Activated T-helper 17 cell treated with anti-CD3 and anti-CD28 coated beads, Interleukin-2, amount 50 U/mL, for 72 hours (primary cell): ENCODE measurements at places on chromosomes 4 and X. TPM values are rescaled to one million over a fixed set of nuclear protein-coding genes. Genes with fewer than 3 reads are reported as not detected.

DNA sequence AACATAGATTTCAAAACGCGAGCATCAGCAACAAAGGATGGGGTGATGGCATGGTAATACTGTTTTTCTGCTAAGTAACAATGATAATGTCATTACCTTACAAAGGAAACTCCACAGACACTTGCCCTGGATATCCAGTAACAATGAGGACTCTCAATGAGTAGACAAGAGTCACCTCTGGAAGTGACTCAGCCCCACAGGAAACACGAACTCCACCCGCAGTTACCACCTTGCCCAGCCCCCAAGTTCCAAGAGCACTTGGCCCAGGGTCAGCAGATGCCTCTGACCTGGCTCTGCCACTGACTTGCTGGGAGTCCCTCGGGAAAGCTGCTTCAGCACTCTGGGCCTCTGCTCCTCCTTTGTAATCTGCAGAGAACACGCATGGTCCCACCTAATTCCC is 110.3 kb upstream of the MAP3K15 start:
- ATAC-seq, result peak; percentile 78

DNA sequence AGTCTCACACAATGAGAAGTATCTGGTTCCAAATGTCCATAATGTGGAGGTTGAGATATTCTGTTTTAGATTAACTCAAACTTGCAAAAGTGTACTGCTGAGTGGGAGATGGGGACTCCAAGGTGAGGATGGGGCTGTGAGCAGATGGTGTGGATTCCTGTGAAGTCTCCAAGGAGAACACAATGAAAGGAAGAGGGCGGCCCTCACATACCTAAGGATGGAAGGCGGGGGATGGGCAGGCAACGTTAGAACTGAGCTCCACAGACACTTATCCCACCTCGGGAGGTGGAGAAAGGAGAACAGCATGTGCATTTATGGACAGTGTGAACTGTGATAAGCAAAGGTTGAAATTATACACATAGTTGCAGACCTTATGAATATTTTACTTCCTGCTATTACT is 9.9 kb upstream of the SPATA4 start:
- ATAC-seq, result no peak

- ATAC-seq, result no peak
Observed at GRCh38 chr4:83613994-83614393, 78.1 kb downstream of the GPAT3 start.

- no peak for ATAC-seq
Observed at GRCh38 chr4:53694666-53695065, 103.4 kb upstream of the LNX1 start.

DNA sequence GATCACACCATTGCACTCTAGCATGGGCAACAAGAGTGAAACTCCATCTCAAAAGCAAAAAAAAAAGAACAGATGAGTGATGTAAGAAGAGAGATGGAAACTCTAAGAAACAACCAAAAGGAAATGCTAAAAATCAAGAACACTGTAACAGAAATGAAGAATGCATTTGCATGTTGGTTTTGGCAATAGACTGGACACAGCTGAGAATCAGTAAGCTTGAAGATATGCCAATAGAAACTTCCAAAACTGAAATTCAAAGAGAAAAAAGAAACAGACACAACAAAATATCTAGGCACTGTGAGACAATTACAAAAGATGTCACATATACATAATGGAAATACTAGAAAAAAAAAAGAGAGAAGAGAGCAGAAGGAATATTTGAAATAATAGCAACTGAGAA is 93.7 kb downstream of the BEND2 start:
- no peak for ATAC-seq

DNA sequence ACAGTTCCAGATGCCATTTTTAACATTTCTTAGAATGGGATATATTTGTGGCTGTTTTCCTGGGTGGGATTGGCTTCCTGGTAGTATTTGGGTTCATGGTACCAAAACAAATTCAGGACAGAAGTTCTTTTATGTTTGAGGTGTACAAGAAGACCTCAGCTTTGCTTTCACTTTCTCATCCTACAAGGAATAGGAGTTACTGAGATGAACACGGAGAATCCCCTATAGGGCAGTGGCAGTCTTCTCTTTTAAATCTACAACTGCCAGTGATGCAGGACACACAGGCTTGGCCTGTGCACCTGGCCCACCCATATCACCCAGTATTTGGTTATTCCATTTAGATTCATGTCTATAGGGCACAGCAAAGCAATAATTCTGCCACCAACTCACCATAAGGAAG is 35.2 kb downstream of the SLC10A7 start:
- peak; percentile 46 for ATAC-seq

GRCh38 chr4:165758086-165758485 is 115.0 kb upstream of the TLL1 start:
- ATAC-seq, result no peak

- no peak for ATAC-seq
Observed at GRCh38 chrX:12372111-12372510, 233.8 kb downstream of the FRMPD4 start.

GRCh38 chr4:120052856-120053255 is 13.8 kb downstream of the MAD2L1 start:
- no peak for ATAC-seq

- ATAC-seq, result no peak
Observed at GRCh38 chrX:104309169-104309568, 54.4 kb upstream of the ESX1 start.

DNA sequence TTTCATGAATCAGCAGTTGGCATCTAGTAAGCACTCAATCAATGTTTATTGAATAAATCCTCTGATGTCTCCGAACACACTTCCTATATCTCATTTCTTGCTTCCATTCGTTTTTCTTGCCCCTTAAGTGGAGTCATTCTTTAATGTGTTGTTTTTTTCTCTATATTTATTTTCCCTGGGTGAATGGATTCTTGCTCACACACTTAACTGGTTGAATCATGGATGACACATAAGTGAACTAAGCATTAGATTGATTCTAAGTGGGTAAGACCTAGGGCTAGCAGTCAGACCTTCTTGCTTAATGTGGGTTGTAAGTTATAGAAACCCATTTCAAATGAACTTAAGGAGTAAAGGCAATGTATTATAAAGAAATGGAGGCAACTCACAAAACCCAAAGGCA is 111.1 kb downstream of the RTL3 start:
- peak; percentile 76 for ATAC-seq

DNA sequence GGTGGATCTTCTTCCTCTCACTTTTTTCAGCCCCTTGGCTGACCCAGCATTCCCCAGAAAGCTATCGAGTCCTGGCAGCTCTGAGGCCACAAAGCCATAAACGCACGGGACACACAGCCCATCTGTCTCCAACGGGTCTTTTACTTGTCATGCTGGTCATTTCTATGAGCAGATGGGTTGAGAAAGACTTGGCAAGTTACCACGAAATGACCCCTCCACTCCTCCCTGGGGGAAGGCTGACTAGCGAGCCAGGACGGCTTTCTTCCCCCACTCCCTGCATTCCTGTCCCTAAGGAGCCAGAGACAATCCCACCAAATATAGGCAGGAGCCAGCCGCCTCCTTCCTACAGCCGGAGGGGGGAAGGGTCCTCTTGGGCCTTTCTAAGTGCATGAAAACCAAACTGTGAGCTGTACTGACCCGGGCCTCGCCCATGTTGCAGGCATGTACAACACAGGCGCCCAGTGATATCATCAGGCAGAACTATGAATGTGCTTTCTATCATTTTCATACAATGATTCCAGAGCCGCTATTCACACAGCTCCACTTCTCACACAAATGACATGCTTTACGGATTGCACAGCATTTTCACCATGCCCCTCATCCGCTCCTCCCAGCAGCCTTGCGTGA is 28.6 kb downstream of the AFAP1 start:
- no peak for ATAC-seq

- no peak for ATAC-seq
Observed at GRCh38 chr4:148565801-148566200, 123.6 kb upstream of the NR3C2 start.

DNA sequence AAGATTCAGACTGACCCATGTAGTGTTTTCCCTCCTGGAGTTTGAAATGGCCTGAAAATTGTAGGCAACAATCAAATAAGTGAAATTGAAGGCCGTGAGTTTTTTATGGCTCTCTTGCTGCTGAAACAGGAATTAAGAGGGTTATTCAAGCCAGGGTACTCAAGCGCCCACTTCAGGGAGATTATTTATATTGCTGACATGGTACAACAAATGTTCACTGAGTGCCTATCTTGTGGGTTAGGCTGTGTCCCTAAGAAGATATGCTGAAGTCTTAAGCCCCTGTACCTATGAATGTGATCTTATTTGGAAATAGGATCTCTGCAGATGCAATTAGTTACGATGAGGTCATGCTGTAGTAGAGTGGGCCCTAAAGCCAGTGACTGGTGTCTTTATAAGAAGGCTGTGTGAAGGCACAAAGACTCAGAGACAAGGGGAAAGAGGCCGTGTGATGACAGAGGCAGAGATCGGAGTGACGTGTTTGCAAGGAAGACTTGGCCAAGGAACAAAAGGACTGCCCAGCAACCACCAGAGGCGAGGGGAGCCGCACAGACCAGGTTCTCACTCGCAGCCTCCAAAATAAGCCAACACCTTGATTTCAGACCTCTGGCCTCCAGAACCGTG is 72.9 kb downstream of the MED28 start:
- no peak for ATAC-seq

DNA sequence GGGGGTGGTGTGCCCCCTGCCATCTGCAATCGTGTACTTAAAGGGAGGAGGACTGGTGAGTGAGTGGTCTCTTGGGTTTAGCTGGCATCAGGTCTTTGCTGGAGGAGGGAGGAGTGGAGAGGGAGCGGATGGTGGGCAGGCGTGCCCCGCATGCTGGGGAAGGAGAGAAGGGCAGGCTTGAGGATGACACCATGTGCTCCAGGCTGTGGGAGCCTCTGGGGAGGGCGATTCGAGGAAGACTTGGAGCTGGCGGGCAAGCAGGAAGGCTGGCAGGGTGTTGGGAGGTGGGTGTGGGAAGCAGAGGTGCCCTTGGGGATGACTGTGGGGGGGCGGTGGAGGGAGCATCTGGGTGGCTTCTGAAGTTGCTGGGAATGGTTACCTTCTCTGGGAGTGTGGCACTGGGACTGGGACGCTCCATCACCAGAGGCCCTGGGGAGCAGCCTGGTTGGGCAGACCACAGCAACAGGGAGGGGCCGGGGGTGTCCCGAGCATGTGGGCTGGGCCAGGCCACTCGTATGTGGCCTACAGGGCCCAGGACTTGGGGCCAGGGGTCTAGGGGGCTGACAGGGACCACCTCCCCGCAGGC is 30.8 kb upstream of the AFAP1 start:
- peak; percentile 16 for ATAC-seq

GRCh38 chr4:46979283-46979682 is 14.1 kb downstream of the GABRA4 start:
- ATAC-seq, result no peak

The SLIT2 gene
- total RNA-seq, result not detected

The WDFY3 gene
- total RNA-seq, result 2.3 TPM

The STK26 gene
- 43.4 TPM for total RNA-seq

The HSFX4 gene
- total RNA-seq, result not detected

The F8A1 gene
- 19.7 TPM for total RNA-seq

The CLCN4 gene
- total RNA-seq, result 0.19 TPM

The OTC gene
- not detected for total RNA-seq

The TLL1 gene
- total RNA-seq, result not detected

The PPP1R2C gene
- total RNA-seq, result not detected
